ENCODE measurements at places on chromosomes 12 and 14.

DNA sequence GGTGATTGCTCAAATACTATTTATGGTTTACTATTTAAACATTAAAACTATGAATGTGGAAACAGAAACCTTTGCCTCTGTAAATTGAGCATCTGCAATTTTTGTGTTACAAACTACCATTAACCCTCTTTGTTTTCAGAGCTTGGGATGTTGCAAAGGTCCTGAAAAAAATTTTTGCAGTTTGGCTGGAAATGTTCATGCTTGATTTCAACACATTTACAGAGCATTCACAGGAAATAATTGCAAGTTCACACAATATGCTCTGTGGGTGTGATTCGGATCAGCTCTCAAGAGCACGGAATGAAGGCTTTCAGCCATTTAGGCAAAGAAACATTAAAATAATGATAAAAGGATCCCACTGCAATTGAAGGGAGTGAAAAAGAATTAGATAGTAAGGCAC is 232.9 kb downstream of the ATP23 start:
- DNase-seq: no peak

- no peak for DNase-seq
Observed at GRCh38 chr12:3613641-3614395, 122.8 kb downstream of the PRMT8 start.

DNA sequence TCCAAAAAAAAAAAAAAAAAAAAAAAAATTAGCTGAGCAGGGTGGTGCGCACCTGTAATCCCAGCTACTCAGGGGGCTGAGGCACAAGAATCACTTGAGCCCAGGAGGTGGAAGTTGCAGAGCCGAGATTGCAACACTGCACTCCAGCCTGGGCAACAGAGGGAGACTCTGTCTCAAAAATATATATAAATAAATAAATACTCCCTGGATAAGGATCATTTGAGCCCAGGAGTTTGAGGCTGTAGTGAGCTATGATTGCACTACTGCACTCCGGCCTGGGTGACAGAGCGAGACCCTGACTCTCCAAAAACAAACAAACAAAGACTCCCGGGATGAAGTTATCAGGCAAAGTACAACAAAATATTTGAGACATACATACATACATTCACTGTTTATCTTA is 3.3 kb upstream of the NAA25 start:
- no peak for DNase-seq

DNA sequence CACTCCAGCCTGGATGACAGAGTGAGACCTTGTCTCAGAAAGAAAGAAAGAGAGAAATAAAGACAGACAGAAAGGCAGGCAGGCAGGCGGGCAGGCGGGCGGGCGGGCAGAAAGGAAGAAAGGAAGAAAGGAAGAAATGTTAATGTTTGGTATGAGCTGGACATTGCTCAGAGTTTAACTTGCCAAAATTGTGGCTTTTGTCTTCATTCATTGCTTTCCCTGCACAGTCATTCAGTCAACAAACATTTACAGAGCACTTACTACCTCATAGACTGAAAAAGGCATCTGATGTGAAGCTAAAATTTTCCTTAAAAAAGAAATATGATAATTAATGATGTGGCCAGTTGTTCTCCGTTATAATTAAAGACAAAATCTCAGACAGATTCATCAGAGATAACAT is 247.1 kb downstream of the SPTSSA start:
- no peak for DNase-seq

DNA sequence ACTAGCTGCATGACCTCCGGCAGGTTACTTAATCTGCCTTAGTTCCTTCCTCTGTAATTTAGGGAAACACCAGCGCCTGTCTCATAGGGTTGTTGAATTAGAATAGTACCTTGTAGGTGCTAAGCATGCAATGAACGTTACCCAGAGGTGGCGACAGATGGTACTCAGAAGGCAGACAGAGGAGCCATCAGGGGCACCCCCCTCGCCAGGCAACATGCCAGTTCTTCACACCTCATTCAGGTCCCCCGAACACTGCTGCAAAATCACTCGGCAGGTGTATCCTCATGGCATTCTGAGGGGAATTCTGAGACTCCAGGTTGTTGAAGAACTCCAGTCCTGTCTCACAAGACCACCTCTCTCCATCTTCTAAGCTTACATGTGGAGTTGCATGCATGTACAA is 10.1 kb downstream of the ISM2 start:
- DNase-seq: no peak

GRCh38 chr12:51917746-51918453 is 10.6 kb downstream of the ACVRL1 start:
- DNase-seq: no peak

GRCh38 chr12:21413369-21414277 is 23.8 kb upstream of the PYROXD1 start:
- DNase-seq: no peak

DNA sequence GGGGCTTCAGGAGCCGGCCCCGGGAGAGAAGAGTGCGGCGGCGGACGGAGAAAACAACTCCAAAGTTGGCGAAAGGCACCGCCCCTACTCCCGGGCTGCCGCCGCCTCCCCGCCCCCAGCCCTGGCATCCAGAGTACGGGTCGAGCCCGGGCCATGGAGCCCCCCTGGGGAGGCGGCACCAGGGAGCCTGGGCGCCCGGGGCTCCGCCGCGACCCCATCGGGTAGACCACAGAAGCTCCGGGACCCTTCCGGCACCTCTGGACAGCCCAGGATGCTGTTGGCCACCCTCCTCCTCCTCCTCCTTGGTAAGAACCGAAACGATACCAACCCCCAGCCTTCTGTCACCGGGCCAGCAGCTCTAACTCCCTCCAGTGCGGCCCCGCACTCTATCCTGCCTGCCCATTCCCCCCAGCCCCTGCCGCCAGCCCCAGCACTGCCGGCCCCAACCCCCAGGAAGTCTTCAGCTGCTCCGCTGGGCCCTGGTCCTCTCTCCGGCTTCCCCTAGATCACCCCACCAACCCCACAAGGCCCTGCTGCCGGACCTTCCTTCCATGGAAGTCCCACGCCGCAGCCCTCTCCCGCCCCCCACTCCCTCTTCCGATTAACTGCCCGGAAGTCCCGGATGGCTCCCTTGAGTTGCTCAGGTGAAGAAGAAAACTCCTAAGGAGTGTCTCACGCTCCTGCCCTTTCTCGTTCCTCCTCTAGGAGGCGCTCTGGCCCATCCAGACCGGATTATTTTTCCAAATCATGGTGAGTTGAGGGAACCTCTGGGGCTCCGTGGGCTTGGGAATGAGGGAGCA is 693 bp downstream of the LRP10 start:
- DNase-seq: peak; percentile 92

GRCh38 chr12:125310461-125310860 is 245.2 kb downstream of the AACS start:
- peak; percentile 23 for DNase-seq

GRCh38 chr14:91985521-91986255 is 38.2 kb upstream of the FBLN5 start:
- no peak for DNase-seq

GRCh38 chr14:103806805-103807204 is 40.6 kb downstream of the PPP1R13B start:
- DNase-seq: no peak

- no peak for DNase-seq
Observed at GRCh38 chr12:121330692-121331091, 21.5 kb downstream of the ANAPC5 start.

DNA sequence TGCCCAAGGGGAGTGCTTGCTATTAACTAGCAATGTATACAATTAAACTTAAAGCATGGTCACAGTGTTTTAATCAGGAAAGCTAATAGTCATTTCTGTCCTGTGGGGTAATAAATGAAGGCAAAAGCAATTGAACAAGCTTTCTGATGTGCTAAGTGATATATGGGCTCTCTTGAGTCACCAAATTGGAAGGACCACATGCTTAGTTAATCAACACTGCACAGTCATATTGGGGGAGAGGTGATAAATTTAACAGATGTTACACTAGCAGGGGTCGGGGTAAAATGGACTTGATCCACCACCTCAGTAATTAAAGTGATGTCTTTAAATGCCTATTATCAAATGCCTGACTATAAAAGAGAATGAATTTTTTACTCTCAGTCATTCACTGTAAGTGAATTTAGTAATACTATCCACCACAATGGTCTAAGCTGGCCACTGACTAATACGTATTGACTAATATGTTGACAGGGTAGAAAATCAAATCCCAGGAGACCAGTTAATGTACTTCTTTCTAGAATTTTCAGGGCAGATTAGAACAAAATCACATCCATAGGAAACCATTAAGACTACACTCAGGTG is 736.3 kb downstream of the RPS29 start:
- DNase-seq: no peak

- DNase-seq: no peak
Observed at GRCh38 chr12:64525461-64526160, 73.7 kb downstream of the TBK1 start.

DNA sequence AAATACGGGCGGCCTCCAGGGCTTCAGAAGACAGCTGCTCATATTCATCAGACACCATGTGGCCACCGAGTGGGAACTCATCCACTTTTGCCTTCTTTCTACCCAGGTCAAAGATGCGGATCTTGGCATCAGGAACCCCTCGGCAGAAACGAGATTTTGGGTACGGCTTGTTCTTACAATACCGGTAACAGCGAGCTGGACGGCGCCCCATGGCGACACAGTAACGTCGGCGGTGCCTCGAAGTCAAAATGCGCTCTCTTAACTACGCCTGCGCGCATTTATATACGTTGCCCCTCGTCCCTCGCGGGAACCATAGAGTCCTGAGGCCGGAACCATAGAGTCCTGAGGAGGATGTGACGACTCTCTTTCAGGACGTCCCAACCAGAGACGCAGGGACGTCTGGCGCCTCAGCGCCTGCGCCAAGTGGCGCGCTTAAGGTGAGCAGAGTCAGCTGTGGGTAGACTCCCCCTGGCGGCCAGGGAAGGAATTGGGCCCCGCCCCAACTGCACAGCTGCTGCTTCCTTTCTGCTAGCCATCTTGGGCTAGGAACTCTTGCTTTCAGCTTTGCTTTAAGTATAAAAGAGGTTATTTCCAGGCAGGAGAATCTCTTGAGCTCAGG is at the start of gene RPL10L:
TSS of gene RPL10L (minus strand) at position 256 of the 619 bp plus-strand sequence. CDS start at position 211, 45 bp downstream.
- peak; percentile 2 for DNase-seq

DNA sequence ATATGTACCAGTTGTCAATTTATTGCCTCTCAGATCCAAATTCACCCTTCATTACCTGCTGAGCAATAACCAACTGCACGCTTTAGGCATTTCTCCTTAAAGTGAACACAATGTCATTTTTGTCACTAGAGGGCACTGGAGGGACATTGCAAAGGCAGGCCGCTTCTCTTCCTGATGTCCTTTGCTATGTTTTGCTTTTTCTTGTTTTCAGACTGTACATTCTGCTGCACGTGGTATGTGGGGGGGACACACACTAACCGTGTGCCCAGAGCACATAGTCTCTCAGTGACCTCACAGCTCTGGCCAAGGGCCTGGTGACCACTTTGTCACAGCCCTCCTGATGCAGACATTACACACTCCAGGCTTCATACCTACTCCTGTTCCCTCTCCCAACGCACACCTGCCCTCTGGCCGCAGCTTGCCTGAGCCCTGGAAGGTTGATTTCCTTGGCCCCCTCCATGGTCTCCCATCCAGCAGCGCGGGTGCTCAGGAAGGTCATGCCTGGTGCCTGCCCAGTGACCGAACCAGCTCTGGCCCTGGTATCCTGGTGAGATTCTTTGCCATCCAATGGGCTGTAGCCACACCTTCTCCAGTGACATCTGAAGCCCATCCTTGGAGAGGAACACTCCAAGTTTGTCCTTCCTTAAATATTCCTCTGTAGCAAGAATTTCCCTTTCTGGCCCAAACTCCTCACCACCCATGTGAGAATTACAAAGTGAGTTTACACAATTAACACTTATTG is 39.9 kb downstream of the MYO1H start:
- peak; percentile 57 for DNase-seq

DNA sequence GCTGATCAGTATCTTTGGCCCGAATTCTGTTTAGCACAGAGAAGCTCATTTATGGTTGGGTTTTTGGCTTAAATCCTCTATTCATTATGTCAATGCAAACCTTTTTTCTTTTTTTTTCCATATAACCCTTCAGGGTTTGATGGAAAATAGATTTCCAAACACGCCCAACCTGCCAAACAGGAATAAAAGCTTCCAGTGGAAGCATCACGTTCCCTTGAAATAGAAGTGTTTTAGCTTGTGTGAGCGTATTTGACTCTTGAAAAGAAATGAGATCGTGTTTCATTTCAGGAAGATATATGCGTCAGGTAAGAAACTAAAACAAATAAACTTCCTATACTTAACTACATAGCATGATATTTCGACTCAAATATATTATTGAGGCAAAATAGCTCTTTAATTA is at the start of gene PIK3C2G:
TSS of gene PIK3C2G (plus strand) at position 246 of the 400 bp plus-strand sequence. CDS start 20,564 bp downstream, outside the sequence.
- DNase-seq: no peak

DNA sequence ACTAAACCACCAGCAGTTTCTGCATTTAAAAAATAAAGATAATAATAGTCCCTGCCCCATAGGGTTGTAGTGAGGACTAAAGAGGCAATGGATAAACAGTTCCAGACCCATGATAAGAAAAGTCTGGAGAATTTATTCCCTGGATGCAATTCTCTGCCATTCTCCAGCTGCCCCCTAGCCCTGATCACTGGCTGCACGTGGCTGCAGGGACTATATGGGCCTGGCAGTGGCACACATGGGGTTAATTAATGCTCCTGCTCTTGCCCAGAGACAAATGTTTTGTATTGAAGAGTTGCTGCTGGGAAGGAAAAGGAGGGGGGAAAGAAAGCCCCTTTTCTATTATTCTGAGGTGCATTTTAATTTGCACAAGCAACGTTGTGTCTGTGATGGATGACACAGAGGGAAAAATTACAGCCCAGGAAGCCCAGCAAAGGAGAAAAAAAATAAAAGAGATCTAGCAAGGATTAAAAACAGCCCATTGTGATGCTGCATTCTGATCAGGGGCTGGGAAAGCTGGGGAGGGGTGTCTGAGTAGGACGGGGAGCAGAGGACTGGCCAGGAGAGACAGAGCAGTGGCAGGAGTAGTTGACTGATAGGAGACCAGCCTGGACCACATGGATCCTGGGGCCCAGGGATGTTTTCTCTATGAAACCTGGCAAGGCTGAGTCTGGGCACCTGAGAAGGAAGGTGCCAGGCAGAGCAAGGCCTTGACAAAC is 149.3 kb downstream of the ESRRB start:
- DNase-seq: peak; percentile 56

GRCh38 chr14:101959277-101959676 is 5.1 kb upstream of the DYNC1H1 start:
- no peak for DNase-seq

DNA sequence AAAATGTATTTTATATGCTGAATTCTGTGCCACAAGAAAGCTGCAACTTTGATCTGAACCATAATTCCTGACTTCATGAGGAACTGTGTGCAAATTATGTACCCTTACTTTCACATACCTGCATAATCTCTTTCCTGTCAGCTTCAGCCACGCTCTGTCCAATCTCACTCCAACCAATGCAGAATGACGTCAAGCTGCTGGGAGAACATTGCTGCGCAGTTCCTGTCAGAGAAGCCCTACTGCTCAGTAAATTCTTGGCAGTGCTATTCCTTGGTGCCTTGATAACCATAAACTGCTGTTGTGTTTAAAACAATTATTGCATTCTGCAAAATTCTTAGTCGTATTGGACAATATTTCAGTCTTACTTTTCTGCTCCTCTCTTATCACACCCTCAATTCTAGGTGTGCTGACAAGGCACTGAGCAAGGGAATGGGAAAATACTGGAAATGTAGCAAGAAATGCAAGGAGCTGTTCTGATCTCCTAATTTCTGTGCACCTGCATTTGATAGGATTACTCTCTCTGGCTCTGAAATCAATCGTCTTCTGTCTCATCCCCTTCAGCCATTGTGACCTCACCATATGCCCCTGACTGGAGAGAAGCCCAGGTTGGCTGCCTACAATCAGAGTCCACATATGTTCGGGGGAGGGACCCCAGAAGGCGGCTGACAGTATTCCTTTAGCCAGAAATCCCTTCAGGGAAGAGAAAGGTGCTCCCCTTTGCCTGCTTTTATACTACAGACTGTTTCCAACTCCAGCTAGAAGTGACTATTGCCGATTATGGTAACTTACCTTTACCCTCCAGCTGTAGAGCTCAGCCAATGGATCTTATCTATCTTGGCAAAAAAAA is 274.9 kb upstream of the NOVA1 start:
- peak; percentile 14 for DNase-seq
